ENCODE measurements at places on chromosomes 1 and 21.

DNA sequence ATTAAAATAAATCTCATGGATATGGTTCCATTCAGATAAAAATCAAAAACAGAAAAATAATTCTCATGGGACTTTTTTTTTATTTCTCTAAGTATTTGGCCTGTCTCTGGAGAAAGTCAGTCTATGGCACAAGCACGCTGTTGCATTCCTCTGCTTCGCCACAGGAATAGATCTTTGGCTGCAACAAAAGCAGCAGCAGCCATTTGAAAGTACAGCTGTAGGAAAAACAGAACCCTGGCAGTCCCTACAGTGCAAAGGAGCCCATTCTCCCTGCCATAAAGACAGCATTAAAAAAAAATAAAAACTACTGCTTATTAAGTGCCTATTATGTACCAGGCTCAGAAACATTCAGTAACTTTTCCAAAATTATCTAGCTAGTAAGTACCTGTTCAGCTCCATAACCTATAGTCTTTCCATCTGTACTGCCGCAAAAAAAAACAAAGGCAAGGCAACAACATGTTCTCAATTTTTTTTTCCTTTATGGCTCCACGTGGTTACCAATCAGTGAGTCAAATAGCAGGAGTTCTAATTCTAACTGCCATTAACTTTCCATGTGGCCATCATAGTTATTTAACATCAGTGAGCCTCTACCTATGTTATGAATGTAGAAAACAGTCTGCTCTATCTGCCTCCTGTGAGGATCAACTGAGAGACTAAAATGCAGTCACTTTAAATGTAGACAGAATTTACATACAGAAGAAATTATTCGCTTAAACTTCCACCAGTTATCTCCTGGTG lies 22.7 kb downstream of the SLC35D1 start:
- DNase-seq, result no peak

- DNase-seq, result no peak
Measured at GRCh38 chr1:167911413-167911812, 2.5 kb downstream of the ADCY10 start.

GRCh38 chr1:232452736-232453440 lies 177.0 kb downstream of the SIPA1L2 start:
- no peak for DNase-seq

DNA sequence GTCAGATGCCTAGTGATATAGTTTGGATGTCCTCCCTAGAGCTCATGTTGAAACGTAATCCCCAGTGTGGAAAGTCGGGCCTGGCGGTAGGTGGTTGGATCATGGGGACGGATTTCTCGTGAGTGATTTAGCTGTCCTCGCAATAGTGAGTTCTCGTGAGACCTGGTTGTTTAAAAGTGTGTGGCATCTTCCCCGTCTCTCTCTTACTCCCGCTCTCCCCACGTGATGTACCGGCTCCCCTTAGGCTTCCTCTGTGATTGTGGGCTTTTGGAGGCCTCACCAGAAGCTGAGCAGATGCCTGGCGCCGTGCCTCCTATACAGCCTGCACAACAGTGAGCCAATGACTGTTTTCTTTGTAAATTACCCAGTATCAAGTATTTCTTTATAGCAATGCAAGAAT lies 264.5 kb downstream of the TTLL7 start:
- DNase-seq, result no peak

GRCh38 chr21:32525282-32525681 lies 60.0 kb downstream of the TCP10L start:
- DNase-seq, result no peak

- no peak for DNase-seq
Measured at GRCh38 chr1:192610112-192610889, 25.6 kb upstream of the RGS13 start.

DNA sequence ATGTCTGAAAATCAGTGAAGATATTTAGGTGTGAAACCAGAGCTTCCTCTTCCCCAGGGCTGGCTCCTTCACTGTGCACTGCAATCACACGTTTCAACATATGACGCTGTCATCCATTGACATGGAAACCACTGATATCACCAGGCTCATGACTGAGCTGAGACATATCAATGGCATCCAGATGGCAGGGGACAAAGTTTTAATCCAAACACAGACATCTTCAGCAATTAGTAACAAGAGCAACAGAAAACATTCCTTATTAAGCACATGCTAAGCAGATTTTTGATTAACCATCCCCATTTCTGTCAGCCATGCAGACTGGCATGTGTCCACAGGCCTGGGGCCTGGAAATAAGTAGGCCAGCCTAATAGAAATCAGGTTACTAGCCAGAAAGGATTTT lies 108.0 kb upstream of the ADAR start:
- DNase-seq, result no peak

- DNase-seq, result no peak
Measured at GRCh38 chr1:184270556-184270955, 116.3 kb upstream of the C1orf21 start.

- no peak for DNase-seq
Measured at GRCh38 chr1:92872719-92873118, 40.9 kb downstream of the RPL5 start.

DNA sequence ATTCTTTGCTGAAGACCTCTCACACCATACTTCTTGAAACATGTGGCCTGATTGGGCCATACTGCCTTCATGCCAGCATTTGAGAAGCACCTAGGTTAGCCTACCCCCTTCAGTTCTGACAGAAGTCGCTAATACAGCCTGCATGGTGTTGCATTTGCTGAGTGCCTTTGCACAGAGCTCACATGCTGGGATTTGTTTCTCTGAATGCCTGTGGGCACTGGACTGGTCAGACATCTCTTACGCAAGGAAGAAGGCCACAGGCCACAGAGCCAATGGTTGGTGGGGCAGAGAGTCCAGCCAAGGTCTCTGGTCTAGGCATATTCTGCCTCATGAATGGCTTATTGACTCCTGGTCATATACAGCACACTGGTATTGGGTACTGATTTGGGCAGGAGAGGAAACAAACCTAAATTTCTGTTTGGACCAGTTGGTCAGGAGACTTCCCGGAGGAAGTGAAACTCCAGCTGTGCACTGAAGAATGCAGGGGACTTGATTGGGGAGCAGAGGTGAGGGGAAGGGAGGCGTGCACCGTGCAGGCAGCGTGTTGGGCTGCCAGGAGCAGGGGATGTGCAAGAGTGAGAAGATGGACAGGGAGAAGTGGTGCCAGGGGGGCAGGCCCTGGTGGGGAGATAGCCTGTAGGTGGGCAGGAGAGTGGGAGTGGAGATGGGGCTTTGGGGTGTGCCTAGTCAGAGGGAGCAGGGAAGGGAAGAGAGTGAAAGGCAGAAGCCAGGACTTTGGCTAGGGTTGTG lies 18.1 kb downstream of the URB2 start:
- no peak for DNase-seq

DNA sequence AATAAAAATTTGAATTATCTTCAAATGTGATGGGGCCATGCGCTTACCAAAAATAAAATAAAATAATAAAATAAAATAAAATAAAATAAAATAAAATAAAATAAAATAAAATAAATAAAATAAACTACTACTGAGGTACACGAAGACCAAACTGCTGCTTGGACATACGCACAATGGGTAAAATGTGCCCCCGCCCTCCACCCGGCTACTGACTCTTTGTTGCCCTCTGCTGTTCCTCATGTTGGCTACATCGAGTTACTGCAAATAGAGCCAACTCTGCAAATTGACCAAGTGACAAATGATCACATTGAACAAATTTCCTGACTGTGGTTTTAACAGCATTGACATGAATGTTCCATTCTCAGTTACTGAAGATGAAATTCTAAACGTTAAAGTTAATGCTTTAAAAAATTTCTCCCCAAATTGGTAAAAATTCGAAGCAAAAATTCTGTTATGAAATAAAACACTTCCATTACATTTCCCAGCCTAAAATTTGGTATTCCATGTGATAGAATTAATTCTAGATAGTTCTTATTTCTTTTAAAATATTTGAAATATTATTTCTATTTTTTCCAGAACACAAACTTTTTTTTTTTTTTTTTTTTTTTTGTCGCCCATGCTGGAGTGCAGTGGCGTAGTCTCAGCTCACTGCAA lies 18.8 kb upstream of the MAP1LC3C start:
- DNase-seq, result no peak

DNA sequence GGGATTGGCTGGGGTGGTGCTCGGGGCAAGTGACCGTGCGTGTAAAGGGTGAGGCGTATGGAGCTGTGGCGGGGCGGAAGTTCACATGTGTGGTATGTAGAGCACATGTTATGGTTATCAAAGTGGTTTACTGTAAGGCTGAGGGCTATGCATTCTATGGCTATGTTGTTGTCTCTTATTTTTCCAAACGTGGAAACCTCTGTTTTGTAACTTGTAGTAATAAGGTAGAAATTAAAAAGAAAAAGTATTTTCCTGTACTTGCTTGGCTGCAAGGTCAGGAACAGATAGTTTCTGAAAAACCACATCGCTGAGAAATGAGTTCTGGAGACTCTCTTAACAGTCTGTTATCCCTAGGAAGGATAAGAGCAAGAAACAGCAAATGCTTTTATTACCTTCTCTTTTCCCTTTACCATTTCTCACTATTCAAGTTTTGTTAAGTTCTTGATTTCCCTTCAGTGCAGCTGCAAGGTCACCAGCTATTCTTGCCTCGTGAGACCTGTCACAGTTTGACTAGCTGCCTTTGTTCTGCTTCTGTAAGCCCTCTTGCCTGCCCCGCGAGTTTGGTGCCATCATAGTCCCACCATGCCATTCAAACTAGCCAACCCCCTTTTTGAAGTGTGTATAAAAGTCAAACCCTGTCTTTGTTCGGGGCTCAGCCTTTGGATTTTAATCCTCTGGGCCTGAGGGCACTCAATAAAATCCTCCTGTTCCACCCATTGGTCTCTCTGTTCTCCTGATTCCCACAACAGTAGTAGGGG lies 9.5 kb downstream of the RNU1-2 start:
- peak; percentile 94 for DNase-seq

DNA sequence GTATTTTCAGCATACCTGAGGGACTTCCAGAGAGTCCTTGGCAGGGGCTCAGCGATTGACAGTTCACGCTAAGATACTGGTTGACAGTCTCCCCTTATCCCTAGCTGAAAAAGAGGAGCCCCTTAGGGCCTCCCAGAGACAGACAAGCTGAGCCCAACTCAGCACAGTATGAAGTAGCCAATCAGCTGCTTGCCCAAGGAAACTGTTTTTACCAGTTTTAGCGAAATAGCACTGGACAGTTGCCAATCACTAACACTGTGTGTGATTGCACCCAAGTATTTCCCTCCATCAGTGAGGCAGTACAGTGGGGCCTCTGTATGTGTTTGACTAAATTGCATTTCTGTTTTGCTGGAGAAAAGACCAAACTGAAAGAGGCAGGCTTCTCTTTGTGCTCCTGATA lies 27.0 kb downstream of the KHDRBS1 start:
- DNase-seq, result no peak

DNA sequence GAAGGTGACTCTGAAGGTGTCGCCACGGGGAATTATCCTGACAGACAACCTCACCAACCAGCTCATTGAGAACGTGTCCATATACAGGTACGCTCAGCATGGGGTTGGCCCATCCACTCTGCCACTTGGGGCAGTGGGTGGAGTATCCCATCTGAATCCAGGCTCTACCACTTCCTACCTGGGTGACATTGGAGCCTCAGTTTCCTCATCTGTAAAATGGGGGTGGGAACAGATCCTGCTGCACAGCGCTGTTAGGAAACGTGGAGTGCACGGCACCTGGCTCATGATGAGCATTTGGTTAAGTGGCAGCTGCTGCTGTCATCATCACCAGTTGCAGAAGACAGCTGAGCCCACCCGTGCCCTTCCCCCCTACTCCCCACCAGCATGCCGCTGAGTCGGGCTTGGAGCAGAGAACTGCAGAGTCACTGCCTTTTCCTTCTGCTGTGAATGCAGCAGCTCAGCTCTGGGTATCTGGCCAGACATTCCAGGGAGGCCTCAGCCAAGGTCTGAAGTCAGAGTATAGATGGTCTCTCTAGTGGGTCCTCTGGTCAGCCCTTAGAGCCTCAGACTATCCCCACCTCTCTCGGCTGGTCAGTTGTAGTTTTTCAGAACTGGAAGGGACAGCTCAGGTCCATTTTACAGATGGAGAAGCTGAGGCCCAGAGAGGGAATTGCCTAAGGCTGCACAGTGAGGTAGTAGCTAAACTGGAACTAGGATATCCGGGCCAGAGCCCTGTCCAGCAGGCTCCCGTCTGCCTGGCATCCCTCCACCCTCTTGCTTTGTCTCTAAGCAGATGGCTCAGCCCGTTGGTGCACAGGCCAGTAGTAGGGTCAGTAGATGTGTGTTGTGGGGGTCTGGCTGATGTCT lies 11.7 kb downstream of the LDLRAP1 start:
- no peak for DNase-seq

DNA sequence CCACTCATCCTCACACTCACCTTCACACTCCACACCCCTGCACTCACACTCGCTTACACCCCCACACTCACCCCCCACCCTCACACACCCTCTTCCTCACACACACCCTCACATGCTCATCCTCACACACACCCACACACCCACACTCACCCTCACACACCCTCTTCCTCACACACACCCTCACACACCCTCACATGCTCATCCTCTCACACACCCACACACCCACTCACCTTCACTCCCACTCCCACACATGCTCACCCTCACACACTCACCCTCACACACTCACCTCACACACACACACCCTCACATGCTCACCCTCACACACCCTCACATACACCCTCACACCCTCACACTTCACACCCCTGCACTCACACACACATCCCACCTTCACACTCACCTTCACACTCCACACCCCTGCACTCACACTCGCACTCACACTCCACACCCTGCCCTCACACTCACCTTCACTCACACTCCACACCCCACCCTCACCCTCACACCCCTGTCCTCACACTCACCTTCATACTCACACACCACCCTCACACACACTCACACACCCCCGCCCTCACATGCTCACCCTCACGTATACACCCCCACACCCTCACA lies 42.6 kb upstream of the EDN2 start:
- DNase-seq, result no peak

- DNase-seq, result peak; percentile 61
Measured at GRCh38 chr1:63112155-63112900, 210.0 kb upstream of the FOXD3 start.

GRCh38 chr21:32240851-32241687 lies 37.8 kb downstream of the MIS18A start:
- no peak for DNase-seq

DNA sequence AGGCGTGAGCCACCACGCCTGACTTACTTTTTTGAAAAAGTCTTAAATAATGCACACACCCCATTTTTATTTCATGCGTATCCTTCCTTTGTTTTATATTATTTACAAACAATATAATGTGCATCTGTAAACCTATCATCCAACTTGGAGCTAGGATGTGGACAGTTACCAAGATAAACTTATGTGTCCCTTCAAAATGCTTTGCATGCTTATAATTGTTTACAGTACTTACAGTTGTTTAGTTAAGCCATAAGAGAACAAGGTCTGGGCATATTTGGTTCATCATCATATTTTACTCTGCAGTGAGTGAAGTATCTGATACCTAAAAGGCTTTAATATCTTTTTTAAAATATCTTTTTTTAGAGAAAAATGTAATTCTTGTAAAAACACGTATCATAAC lies 16.1 kb upstream of the HMGN1 start:
- no peak for DNase-seq

DNA sequence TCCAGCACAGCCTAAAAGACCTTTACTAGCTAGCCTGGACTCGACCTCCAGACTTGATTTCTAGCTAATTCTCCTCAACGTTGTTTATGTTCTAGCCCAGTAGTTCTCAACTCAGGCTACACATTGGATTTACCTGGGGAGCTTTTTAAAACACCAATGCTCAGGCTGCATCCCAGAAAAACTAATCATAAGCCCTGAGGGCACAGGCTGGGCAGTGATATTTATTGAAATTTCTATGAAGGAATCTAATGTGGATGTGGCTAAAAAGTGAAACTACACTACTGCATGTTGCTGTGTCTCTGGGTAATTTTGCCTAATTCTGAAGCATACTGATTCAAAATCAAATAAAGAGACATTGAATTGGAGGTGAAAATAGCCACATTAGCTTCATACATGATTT lies 479.4 kb downstream of the KCNT2 start:
- no peak for DNase-seq
